ENCODE measurements at places on chromosomes 11 and 22.

- no peak for DNase-seq
These were observed 40.0 kb upstream of the TPBGL start for GRCh38 chr11:75200531-75200930.

GRCh38 chr11:18578975-18579598 lies 9.4 kb downstream of the UEVLD start:
- DNase-seq = peak; percentile 73

GRCh38 chr11:6505577-6506240 lies 8.6 kb downstream of the DNHD1 start:
- DNase-seq = peak; percentile 67

- no peak for DNase-seq
These were observed 10.1 kb upstream of the NXPE1 start for GRCh38 chr11:114569801-114570200.

GRCh38 chr11:28488336-28488735 lies 380.1 kb downstream of the METTL15 start:
- no peak for DNase-seq

- no peak for DNase-seq
These were observed 8.6 kb upstream of the APBB1 start for GRCh38 chr11:6427516-6427915.

DNA sequence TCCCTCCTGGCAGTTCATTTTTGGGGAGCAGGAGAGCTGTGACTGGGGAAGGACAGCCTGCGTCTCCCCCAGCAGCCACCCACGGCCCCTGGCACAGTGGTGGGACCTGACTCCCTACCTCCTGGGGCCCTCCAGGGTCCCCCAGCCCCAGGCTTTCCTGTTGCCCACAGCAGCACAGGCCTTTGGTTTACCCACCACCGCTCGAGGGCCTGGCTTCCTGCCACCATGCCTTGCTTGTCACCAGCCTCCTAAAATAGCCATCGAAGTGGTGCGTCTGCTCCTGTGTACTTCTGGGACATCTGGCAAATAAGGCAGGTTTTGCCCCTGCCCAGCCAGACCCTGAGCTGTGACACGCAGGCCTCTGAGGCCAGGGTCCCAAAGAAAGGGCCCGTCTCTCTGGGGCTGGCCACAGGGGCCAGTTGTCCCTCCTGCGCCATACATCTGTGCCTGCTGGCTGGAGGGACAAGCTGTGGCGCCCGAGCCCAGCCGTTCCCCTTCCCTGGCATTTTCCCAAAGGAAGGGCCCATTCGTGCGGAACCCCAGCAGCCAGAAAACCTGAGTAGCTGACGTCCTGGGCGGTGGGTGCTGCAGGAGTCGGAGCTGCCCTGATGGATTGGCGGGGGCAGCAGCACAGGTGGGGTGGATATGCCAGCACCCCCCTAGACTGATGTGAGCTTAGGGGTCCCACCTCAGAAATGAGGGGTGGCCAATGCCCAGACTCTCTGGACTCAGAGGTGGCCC lies 14.6 kb downstream of the PHLDA2 start:
- DNase-seq = no peak

GRCh38 chr11:68839911-68840641 lies 1.6 kb downstream of the CPT1A start:
- peak; percentile 98 for DNase-seq

DNA sequence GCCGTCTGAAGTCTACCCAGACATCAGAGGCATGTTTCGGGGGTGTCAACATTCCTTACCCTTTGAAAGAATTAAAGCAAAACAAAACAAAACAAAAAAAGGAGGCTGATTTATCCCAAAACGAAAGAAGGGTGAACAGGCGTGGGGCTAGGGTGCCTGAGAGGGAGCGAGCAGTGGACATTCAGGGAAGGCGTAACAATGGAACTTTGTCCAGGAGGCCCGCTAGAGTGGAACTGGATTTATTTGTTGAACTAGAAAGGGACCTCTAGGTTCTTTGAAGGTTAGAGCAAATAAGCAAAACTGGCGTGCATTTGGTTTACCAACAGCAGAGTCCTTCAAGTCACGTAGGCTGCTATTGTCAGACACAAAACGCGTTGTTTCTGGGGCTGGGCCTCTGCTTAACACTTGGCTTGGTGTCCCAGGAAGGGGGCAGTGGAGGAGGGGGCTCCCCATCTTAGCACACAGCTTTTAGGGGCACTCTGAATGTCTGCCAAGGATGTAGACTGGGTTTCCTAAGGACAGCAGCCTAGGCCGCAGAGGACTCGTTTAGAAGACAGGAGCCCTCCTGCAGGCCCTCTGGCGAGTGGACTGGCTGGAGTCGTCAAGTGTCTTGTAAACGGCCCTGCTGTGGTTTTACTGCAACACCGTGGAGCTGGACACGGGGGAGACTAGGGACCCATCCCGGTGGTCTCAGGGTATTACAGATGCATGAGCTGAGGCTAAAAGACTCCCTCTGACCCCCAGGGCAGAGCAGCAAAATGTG lies 203.7 kb upstream of the SORL1-AS1 start:
- no peak for DNase-seq

- no peak for DNase-seq
These were observed 224.8 kb upstream of the ZBED5 start for GRCh38 chr11:11082646-11083045.

DNA sequence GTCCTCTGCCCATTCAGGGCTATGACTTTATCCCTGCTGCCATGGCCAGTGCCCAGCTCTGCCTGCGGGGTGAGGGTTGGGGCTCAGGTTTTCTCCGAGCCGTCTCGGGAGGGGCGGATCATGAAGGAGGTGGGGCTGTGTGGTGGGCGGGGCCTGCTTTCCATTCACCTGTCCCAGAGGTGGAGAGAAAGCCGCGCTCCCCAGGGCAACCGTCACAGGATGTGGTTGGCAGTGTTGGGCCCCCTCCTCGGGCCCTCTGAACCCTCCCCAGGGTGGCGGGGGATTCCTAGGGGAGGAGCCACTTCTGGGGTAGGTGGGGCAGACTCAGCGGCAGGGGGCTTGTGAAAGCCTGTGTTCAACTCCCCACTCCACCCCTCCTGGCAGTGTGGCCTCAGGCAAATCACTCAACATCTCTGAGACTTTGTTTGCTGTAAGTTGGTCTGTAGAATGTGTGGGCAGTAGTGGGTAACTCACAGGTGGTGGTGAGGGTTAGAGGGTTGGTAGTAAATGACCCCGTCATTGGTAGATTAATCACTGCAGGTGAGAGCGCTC lies 50.3 kb downstream of the CD6 start:
- no peak for DNase-seq

GRCh38 chr22:41411021-41411851 lies 29.5 kb downstream of the TEF start:
- DNase-seq = no peak

- DNase-seq = no peak
These were observed 122.9 kb upstream of the NAV2 start for GRCh38 chr11:19589567-19590260.

DNA sequence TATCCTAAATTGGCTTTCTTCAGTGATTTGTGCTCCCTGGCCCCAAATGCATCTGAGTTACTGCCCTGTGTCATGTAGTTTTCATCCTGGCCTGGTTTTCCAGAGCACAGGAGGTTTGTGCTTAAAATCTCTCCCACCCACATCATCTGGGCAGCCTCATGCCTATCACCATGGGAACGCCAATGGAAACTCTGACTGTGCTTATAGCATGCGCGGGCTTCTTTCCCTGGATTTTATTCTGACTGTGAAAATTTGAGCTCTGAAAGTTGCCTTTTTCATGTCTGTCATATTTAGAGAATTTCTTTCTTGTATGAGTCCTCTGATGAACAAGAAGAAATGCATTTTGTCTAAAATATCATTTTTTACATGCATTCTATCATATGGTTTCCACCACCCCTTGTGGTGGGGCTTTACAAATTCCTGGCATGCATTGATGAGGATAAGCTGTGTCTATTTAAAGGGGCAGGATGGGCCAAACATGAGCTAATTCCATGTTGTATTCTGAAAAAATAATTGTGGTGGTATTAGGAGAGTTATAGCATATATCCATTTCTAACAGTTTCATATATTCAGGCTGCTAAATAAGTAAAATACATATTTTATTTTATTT lies 55.1 kb downstream of the IRAG1 start:
- DNase-seq = no peak

DNA sequence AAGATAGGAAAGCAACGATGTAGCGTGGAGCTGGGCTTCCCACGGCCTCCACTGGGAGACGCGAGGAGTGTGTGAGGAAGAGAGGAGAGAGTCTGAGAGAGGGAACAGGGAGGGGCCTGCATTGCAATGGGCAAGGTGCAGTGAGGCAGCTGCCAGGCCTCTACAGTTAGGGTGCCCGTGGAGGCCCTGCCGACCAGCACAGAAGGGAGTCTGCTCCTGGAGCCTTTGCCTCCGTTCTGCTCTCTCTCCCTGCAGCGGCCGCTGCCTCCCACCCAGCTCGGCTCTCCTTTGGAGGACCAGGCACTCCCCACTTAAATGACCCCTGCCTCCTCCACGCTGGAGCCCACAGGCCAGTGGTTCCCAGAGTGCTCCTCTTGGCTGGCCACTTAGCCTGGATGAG lies 181.7 kb downstream of the EFCAB6 start:
- DNase-seq = no peak

DNA sequence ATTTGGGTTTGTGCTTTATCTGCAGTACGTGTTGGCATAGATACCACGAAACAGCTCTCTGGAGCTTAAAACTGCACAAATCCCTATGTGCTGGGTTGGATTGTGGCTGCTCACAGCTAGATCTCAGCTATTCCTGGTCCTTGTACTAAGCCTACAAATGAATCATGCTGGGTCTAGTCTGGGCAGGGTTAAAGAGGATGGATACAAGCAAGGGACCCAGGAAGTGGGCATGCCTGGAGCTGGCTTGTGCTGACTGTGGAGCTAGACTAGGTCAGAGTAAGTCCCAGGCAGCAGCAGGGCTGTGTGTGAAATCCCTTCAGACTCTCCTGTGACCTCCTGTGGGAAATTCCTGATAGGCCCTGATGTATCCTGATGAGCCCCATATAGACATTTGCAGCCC lies 3.9 kb upstream of the E2F8 start:
- DNase-seq = no peak

GRCh38 chr11:114078423-114078822 lies 18.9 kb downstream of the ZBTB16 start:
- peak; percentile 48 for DNase-seq

DNA sequence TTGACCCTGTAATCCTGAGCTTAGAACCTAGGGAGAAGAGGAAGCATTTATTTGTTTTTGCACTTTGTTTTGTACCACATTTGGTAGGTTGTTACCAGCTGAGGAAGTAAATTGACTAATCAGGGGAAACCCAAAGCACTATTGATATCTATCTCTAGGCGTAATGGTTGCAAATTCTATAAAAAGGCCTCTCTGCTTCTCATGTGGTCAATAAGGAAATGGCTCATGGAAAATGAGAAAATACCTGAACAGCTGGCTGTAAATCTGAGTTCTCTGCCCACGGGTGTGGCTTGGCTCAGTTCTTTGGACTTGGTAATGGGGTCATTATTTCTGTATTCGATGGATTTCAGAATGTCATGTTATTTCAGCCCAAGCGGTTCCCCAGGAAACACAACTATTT lies 42.4 kb downstream of the BARX2 start:
- no peak for DNase-seq

- DNase-seq = no peak
These were observed 35.2 kb downstream of the TRMU start for GRCh38 chr22:46370584-46371291.

DNA sequence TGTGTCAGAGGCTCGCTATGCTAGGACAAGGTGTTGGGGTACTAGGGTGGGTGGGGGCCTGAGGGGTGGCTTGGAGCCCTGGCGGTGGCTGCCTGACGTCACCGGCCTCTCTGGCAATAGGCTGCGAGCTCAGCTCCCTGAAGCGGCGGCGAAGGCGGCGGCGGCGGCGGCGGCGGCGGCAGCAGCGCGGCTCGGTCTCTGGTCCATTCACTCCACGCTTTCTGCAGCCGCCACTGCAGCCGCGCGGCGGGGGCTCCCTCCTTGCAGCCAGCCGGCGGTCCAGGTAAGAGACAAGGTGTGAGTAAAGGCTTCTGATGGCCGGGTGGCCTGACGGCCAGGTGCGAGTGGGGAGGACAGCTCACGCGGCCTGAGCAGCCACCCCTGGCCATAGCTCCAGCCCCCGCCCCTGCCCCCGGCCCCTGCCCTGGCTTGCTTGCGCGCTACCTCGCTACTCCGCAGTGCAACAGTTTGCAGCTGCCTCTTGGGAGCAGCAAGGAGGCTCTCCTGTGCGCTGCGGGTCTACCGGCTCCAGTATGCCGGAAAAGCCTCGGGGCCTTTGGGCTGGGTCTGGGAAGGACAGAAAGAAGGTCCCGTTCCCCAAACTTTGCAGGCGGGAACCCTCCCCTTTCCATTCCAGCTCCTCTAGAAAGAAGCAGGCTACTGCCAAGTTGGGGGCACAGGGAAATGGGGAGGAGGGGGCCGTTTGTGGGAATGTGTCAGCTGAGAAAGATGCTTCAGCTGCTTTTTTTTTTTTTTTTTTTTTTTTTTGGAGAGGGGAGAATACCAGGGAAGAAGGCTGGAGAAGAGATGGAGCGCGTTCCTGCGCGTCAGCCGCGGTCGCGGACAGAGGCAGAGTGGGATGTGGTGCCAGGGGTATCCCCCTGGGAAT lies at the start of gene C11orf87:
TSS of gene C11orf87 (plus strand) at position 210 of the 889 bp plus-strand sequence. CDS start 1,444 bp downstream, outside the sequence.
- no peak for DNase-seq

GRCh38 chr11:134474070-134474860 lies 62.2 kb upstream of the B3GAT1 start:
- no peak for DNase-seq

DNA sequence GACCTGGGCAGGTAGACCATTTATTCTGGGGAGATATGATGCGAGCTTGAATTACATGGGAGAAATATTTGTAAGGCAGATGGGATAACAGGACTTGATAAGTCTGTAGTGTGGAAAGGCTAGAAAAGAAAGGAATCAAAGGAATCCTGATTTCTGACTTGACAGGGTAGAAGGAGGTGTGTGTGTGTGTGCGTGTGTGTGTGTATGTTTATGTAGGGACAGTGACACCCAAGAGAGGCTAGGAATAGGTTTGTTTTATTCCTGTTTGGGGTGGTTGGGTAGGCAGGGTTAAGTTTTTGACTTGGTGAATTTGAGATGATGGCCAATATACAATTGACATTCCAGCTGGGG lies 390 bp upstream of the HTATIP2 start:
- no peak for DNase-seq

DNA sequence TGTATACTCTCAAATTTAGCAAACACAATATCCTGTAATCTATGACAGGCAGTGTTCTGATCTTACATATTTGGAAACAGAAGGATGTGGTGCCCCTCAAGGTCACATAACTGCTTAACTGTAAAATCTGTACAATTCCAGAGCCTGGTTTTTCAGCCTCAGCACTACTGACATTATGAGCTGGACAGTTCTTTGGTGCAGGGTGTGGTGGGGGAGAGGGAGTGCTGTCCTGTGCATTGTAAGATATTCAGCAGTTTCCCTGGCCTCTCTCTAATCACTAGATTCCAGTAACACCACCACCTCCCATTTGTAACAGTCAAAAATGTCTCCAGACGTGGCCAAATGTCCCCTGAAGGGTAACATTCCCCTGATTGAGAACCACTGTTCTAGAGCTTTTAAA lies 1.8 kb upstream of the OR5B21 start:
- DNase-seq = peak; percentile 20

Data from OCI-M1 (cell line).